ENCODE measurements at places on chromosomes 11 and 22. TPM values are rescaled to one million over a fixed set of nuclear protein-coding genes. Genes with fewer than 3 reads are reported as not detected.

The MRGPRX4 gene
- total RNA-seq, result not detected

The FXYD6 gene
- 3.7 TPM for total RNA-seq

The HBB gene
- 89.0 TPM for total RNA-seq

The UBXN1 gene
- total RNA-seq, result 67.7 TPM

The GRAP2 gene
- total RNA-seq, result 0.42 TPM

The GLYAT gene
- not detected for total RNA-seq

All from pancreas (tissue), 10 donors.